ENCODE measurements at places on chromosomes 11 and 22.

GRCh38 chr22:44287121-44287693 lies 25.5 kb downstream of the SHISAL1 start:
- no peak for DNase-seq

- DNase-seq = no peak
Measured at GRCh38 chr11:37078521-37078920, 480.5 kb upstream of the RAG2 start.

- no peak for DNase-seq
Measured at GRCh38 chr22:45129703-45130524, 33.8 kb upstream of the NUP50 start.

GRCh38 chr11:94281324-94281723 lies 23.1 kb upstream of the IZUMO1R start:
- no peak for DNase-seq

DNA sequence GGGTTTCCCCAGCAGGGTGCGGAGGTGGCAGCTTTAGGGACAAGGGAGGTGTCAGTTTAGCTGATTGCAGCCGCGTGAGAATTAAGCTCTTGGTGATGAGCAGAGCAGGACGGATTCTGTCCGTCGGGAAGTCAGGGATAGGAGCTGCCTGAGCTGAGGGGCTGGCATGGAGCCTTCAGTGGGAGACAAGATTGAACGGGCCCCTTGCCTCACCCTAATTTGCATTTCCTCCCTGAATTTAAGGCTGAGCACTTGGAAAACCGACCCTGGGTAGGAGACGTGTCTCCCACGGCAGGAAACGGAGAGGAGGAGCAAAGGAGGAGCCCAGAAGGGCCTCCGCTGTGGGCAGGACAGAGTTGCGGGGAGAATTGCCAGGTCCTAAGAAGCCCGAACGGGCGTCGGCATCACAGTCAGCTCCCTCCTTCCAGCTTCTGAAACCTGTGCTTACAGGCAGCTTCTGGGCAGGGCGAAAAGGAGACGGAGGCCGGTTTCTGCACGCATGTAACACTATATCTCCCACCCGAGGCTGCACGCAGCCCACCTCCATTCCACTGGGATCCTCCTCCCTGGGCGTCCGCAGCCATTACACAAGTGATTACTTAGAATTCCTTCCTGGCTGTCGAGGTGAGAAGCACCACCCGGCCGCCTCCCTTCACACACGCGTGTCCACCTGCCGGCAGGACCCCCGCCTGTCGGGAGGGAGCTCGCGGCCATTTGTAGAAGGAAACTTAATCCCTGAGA lies 345.8 kb downstream of the BRD1 start:
- no peak for DNase-seq

DNA sequence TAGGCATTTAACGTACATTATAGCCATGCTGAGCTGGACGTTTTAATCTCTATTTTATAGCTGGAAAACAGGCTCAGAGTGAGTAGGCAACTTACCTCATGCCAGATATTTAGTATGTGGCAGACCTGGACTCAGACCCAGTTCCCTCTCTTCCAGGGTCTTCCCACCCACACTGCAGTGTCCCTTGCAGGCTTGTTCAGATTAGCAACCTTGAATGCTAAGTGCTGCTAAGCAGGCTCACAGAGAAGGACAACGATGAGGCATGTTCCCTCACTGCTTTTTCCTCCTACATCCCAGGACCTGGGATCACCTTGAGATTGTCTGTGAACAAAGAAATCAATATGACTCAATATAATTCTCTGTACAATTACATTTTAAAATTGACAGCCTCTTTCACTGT lies 65.6 kb downstream of the NCAM1 start:
- DNase-seq = no peak

DNA sequence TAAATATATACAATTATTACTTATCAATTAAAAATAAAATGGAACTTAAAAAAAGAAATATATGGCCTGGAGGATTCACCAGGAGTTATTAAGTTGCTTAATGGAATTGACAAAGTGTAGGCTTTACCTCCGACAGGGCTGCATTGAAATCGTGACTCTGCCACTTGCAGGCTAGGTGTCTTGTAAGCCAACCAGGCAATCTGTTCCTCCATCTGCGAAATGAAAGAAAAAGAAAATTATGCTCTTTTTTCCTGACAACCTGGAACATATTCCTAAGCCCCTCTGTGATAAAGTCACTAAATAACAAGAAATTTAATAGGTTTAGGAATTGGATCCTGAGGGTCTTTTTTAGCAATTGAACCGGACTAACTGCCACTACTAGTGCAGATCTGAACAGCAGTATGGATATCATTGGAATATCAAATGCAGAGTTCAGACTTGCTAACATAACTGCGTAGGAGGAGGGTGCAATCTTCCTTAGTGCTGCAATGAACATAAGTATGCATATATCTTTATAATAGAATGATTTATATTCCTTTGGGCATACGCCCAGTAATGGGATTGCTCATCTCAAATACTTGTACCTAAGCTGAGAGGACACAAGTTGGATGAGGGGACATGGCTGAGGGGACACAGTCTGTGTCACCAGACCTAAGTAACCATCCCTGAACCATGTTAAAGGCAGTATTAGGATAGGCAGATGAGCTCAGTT lies 42.5 kb upstream of the CEP126 start:
- DNase-seq = no peak

DNA sequence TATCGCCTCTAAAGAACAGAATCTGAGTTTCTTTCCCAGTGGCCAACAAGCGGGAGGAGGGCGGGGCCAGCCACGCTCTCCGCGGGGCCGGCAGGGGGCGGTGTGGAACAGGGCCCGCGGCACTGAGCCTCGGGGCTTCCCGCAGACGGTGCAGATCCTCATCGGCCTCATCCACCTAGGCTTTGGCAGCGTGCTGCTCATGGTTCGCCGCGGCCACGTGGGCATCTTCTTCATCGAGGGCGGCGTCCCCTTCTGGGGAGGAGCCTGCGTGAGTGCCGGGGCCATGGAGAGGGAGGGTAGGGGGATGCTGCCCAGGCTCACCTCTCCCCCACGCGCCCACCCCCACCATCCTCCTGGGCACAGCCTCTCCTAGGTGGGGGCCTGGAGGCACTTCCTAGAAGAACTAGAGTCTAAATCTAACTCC lies 10.7 kb downstream of the MS4A15 start:
- DNase-seq = no peak

DNA sequence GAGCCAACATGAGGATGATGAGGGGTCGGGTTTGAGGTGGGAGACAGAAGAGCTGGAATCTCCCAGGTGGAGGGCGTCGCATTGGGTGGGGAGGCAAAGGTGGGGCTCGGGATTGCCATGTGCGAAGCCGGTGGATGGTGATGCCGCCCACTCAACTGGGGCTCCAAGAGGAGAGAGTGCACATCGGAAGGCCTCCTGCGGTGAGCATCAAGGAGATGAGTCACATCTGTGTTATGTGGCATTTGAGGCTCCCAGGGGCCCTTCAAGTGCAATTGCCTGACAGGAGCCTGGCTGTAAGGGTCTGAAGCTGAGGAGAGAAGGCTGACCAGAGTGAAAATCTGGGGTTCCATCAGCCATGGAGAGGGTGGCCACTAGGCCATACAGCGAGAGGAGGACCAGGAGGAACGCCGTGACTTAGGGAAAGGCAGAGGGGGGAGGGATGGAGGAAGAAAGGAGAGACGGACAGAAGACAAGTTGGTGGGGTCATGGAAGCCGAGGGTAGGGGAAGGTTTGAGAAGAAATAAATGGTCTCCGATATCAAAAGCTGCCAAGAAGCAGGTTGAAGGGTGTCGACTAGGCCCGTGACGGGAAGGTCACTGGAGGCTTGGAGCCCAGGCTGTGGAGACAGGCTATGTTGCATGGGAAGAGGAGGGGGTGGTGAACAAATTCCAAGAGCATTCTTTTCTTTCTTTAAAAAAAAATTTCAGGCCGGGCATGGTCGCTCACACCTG lies 21.3 kb downstream of the RASD2 start:
- DNase-seq = peak; percentile 35

DNA sequence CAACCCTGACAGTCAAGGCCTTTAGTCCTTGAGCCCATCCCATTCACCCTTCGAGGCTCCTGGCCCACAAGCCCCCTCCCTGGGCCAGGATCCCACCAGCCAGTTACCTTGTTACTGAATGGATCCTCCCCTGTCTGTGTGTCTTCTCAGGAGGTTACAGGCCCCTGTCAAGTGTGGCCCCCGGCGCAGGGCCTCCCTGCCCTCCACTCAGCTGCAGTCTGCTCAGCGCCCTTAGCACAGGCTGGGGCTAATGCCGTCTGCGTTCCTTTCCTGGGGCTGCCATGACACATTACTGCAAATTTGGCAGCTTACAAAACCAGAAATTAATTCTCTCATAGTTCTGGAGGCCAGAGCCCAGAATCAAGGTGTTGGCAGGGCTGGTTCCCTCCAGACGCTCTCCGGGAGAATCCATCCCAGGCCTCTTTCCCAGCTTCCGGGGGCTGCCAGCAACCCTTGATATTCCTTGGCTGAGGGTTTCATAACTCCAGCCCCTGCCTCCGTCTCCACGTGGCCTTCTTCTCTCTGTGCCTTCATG lies 9.4 kb upstream of the SYT12 start:
- DNase-seq = no peak

GRCh38 chr11:21144531-21144930 lies 475.1 kb downstream of the NELL1 start:
- DNase-seq = no peak

DNA sequence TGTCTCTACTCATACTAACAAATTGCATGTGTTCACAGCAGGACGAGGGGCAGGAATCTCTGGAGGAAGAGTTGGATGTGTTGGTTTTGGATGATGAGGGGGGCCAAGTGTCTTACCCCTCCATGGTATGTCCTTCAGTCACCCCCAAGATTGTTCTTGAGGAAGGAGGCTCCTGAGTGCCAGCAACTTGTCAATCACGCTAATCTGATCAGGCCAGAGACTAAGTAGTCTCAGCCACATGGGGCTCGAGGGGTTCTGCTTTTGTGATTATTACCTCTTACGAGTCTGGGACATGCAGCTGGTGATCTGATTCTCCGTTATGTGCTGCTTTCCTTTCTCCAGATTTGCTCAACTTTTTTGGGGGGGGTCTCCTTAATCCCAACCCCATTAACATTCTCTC lies 54.3 kb downstream of the CTNND1 start:
- DNase-seq = no peak

DNA sequence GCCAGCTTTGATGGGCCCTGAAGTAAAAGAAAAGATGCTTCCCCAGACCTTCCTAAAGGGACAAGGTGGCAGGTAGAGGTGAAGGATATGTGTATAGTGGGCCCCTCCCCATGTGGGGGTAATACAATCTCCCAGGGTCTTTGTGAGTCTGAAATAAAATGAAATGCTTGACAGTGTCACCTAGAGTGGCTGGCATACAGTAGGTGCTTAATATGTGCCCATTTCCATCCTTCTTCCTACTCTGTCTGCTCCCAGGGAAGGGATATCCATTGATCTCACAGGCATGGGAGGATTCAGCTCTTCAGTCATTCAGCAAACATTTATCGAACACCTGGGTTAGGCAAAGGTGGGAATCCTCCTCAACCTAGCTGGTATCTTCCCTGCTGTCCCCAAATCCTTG lies 6.1 kb upstream of the CREB3L1 start:
- no peak for DNase-seq

- DNase-seq = no peak
Measured at GRCh38 chr22:47043835-47044721, 281.6 kb downstream of the TBC1D22A start.

GRCh38 chr11:70180906-70181305 lies 22.2 kb upstream of the FADD start:
- no peak for DNase-seq

DNA sequence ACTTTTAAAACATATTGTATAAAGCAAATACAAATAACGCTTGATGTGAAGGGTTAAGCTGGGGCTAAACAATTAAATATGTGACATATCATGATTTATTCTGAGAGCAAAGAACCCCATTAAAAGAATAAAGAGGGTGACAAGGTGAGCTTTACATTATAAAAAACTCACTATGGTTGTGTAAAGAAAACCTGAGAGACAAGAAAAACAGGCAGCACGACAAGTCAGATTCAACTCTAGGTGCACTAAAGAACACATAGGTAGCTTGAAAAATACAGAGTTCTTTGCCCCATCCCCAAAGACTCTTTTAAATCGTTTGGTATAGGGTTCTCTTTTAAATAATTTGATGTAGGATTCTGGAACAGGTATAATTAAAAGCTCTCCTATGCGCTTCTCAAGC lies 63.5 kb downstream of the LUZP2 start:
- DNase-seq = no peak

DNA sequence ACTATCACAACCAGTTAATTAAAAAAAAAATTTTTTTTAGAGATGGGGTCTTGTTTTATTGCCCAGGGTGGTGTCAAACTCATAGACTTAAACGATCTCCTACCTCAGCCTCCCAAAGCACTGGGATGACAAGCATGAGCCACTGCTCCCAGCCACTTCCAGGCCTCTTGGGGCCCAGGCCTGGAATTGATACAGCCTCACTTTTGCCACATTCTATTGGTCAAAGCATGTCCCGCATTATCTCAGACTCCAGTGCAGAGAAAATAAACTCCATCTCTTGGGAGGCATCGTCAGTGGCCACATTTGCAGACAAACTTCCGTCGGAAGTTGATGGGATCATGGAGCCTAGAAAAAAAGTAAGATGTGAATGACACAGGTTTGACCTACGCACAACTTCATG lies 9.4 kb upstream of the RASD2 start:
- DNase-seq = no peak

Measured in adipocyte (in vitro differentiated cells).